Suprapubic skin (tissue), 4 donors: ENCODE measurements at places on chromosomes 1 and 21.

DNA sequence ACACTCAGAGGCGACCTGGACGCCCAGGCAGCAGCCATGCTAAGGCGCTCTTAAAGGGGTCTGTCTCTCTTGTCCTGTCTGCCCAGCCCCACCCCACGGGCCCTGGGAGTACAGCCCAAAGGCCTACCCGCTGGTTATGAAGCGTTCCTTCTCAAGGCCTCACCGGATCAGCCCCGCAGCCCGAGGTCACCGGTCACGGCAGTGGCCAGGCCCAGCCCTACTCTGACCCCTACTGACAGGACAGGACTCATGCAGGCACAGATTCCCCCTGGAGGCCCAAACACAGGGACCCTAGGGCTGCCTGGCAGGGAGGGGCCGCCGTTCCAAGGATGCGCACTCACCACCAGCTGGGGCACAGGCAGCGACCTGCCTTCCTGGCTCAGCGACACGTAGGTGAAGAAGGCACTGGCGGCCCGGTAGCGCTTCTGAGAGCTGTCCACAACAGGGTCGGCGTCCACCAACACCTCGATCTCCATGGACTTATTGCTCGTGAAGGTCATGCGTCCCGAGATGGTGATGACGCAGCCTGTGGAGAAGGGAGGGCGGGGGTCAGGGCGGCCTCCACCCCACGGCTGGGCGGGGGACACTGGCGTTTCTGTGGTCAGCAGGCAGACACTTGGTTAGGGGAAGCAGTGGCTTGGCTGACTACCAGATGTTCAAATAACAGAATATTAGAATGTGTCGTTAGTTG lies 20.0 kb upstream of the GPR153 start:
- no peak for DNase-seq

GRCh38 chr21:14483296-14483695 lies 62.8 kb downstream of the SAMSN1 start:
- DNase-seq: no peak

- DNase-seq: no peak
Measured at GRCh38 chr1:111754984-111755330, 744 bp upstream of the DDX20 start.

DNA sequence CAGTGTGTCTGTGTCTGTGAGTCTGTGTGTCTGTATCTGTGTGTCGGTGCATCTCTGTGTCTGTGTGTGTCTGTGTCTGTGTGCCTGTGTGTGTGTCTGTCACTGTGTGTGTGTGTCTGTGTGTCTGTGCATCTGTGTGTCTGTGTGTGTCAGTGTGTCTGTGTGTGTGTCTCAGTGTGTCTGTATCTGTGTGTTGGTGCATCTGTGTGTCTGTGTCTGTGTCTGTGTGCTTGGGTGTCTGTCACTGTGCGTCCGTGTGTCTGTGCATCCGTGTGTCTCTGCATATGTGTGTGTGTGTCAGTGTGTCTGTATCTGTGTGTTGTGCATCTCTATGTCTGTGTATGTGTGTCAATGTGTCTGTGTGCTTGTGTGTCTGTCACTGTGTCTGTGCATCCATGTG lies 44.7 kb upstream of the POFUT2 start:
- peak; percentile 31 for DNase-seq

GRCh38 chr1:114149211-114149610 lies 4.5 kb downstream of the SYT6 start:
- no peak for DNase-seq

GRCh38 chr1:153659175-153659534 lies 652 bp downstream of the SNAPIN start:
- DNase-seq: no peak

- no peak for DNase-seq
Measured at GRCh38 chr1:94772845-94773244, 47.3 kb upstream of the SLC44A3 start.

GRCh38 chr1:216926720-216927510 lies 203.7 kb upstream of the ESRRG start:
- no peak for DNase-seq

GRCh38 chr1:185652348-185652747 lies 81.8 kb upstream of the HMCN1 start:
- no peak for DNase-seq
